ENCODE measurements at places on chromosomes 11 and 22.

GRCh38 chr11:45105233-45105983 lies 41.0 kb upstream of the PRDM11 start:
- peak; percentile 39 for DNase-seq

DNA sequence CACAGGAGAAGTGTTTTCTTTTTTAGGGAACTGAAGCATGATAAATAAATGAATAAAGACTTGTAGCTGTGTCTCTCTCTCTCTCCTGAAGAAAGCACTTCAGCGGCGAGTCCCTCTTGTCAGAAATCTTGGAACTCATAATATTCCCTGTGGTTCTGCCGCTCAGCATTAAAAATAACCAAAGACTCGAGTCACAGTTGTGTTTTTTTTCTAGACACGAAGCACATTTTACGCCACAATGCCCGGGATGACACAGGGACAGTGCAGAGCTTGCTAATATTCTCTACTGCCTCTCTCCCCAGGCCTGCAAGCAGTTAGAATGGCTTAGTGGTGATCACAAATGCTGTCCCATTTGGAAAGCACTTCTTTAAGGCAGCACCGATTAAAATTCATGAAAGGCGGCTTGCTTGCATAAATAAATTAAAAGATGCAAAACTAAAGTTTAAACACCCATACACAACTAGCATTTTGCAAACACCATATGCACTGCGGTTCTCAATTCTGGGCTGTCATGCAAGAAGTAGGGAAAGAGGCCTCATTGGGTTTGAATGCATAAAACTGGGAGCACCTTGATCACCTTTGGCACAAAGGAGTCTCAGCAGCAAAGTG lies 597.4 kb downstream of the SOX6 start:
- no peak for DNase-seq

- DNase-seq = no peak
These were observed 74.2 kb downstream of the MYO7A start for GRCh38 chr11:77201991-77202841.

DNA sequence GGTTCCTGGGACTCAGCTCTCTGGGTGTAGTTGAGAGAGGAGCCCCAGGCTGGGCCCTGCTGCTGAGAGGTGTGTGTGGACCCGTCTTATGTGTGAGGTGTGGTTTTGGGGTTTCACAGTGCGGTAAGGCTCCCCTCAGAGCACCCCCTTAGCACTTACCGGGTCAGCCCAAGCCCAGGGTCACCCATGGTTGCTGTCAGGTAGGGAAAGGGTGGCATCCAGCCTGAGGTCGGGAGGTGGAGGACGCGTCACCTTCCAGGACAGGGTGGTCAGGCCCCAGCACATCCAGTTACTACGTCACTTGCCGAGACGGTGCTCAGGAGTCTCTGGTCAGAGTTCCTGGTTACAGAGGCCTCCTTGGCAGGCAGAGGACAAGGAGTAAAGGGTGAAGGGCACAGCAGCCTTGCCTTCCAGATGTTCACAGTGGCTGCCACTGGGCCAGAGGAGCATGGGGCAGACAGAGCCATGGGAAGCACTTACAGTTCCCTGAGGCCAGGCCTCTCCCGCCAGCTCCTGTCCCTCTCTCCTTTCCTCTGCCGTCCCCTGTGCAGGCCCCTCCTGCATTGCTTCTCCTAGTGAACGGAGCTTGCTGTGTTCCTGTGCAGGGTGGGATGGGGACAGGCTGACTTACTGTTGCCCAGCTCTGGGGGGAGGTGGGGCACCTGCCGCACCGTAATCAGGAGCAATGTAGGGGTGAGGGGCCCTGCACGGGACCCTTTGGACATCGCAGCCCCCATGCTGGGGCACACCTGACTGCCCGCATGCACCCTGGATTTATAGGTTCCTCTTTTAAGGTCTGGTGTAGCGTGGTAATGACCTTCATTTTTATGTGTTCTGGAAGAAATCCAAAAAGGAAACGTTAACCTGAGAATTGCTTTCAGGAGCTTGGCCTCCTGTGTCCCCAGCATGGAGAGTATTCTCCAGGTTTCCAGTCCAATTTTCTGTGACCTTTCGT lies 285.9 kb downstream of the TBC1D22A start:
- no peak for DNase-seq

- DNase-seq = no peak
These were observed 71.0 kb downstream of the DKK3 start for GRCh38 chr11:11937433-11937832.

- no peak for DNase-seq
These were observed 1.4 kb downstream of the TSPAN4 start for GRCh38 chr11:843818-844692.

GRCh38 chr22:23110190-23110921 lies 31.4 kb downstream of the RSPH14 start:
- no peak for DNase-seq

DNA sequence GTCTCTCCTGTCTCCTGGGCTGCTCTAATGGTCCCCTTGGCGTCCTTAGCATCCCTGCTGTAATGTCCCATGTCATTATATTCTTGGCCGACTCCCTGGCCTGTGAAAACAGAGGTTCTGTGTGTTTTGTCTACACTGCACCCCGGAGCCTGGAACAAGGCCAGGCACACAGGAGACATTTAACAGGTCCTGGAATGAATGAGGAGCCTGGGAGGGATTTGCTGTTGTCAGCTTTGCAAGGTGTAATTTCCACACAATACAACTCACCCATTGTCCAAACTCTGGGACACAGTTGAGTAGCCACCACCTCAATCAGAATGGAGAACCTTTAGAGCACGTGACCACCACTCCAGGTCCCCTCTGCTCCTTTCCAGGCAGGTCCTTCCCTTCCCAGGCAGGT lies 14.9 kb upstream of the PDGFB start:
- DNase-seq = no peak

- no peak for DNase-seq
These were observed 108.8 kb downstream of the BCR start for GRCh38 chr22:23289130-23289503.

DNA sequence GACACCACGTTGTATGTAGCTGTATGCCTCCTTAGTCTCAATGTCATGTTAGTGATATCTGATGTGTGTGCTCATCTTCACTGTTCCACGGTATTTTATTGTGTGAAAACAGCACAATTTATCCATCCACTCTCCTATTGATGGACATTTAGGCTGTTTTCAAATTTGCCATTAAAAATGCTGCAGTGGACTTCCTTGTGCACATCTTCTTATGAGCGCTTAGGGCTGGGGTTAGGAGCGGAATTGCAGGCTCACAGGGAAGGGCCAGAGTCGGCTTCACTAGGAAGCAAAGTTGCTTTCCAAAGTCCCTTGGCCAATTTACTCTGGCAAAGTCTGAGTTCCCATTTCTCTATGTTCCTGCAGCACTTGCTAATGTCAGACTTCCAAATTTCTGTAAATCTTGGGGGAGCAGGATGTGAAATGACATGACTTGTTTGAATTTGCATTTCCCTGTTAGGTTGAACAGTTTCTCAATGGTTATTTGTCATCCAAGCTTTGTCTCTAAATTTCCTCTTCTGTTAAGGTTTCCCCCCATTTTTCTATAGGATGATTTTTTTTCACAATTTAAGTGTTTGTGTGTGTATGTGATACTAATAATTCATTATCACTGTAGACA lies 75.4 kb downstream of the MYEOV start:
- no peak for DNase-seq

DNA sequence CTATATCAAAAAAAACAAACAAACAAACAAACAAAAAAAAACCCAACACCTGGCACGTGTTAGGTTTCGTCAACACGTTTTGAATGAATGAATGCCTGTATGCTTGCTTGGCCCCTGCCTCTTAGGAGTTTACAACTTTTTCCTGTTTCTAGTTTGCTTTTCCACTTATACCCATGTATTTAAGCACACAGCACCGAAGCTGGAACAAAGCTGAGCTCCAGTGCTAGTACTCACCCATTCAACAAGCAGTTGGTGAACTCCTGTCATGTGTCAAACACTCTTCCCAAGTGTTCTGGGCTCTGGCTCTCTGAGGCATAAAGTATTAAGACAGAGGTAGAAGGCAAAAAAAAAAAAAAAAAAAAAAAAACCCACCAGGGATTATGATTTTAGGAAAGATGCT lies 599.3 kb downstream of the BUD13 start:
- DNase-seq = no peak

DNA sequence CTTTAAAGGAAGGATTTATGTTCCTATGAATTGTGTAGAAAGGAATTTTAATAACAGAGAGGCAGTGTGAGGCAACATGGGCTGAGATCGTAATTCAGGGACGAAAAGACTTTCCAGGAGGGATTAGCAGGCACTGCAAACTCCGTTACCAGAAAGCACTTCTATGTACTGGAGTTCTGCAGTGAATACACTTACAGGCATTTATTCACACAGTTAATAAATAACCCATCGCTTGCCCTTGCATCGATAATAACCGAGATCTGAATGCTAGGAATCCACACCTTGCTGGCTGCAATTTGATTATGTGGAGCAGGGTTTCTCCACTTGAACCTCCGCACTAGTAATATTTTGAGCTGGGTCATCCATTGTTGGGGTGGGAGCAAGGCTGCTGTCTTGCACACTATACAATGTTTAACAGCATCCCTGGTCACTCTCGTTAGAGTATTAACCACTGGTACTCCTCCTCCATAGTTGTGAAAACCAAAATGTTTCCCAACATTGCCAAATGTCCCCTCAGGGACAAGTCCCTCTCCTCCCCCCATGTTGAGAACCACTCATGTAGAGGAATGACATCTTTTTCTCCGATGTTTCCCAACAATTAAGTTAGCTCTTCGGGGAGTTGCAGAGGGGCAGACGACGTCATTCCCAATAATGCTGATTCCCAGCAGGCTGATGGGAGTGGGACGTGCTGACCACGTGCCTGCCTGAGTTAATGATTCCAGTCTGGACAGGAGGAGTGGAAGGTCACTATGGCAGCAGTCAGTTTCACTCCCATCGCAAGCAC lies 99.5 kb downstream of the SNX19 start:
- no peak for DNase-seq

GRCh38 chr11:44754876-44755555 lies 28.3 kb downstream of the TSPAN18 start:
- no peak for DNase-seq

DNA sequence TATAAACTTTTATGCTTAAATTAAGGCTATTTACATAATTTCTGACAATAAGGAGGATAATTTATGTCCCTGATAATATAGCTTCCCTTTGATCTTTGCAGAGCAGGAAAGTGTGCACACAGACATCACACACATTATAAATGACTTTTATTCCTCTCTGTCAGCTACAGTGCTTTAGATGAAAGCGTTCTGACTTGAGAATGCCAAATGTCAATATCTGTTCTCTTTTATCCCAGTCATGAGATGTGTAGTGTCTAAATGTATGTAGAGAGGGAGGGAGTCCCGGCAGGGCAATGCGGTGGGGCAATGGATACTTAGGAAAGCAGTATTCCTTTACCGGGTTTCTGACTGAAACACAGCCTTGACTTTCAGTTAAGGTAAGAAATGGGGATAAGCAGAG lies 225.4 kb upstream of the CHORDC1 start:
- no peak for DNase-seq

- no peak for DNase-seq
These were observed 6.5 kb downstream of the LMO1 start for GRCh38 chr11:8257003-8257664.

- no peak for DNase-seq
These were observed 24.1 kb downstream of the USP35 start for GRCh38 chr11:78212586-78213371.

- no peak for DNase-seq
These were observed 297.1 kb downstream of the NELL1 start for GRCh38 chr11:20966489-20966888.

GRCh38 chr11:118746988-118747585 lies 43.9 kb downstream of the DDX6 start:
- no peak for DNase-seq

- DNase-seq = peak; percentile 37
These were observed 9.4 kb downstream of the IGSF9B start for GRCh38 chr11:133947321-133947756.

DNA sequence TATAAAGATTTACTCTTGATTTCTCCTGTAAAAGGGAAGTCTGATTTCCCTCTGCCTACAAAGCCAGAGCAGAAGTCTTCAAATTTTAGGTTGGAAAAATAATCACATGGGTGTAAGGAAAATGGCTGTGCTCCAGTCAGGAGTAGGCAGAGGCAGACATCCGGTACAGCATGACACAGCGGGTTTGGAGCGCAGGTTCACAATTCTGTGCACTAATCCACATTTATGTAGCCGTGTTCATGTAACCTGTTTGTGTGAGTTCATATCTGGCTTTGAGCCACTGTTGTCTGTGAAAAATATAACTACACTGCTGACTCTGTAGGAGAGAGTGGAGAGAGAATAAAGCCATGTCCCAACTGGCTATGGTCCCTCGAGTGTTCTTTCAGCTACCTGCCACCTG lies 248.0 kb downstream of the CASP12 start:
- DNase-seq = no peak

DNA sequence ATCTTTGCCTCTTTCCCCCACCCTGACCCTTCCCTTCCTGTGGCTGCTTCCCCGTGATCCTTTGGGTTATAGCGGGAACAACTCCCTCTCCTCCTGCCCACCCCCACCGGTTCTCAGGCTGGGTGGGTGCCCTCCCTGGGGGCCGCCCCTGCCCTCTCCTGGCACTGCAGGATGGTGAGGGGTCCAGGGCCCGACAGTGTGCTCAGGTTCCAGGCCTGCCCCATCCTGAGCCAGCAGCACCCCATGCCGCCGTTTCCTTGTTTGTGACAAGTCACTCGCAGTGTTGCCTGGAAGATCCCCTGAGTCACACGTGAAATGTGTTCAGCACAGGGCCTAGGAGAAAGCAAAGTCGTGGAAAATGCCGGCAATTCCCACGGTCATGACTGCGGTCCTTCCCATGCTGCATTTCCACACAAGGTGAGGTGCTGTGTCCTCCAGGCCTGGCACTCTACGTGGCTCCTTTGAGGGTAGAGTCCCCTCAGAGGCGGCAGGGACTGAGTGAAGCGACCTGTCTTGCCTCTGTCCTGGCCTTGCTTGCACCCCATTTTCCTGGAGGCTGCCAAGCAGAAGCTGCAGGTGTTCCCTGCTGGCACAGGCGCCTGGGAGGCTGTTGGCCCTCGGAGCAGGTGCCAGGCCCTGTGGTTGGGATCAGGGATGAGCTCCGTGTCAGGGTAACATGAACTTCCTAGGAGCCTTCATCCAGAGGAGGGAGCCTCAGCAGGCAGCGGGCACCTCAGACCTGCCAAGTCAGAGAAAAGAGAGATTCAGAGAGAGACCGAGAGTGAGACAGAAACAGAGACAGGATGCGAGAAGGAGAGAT lies 80.5 kb upstream of the LINC01488 start:
- DNase-seq = no peak

- DNase-seq = no peak
These were observed 7.6 kb downstream of the OR56A1 start for GRCh38 chr11:6022956-6023355.

- DNase-seq = no peak
These were observed 561.1 kb upstream of the CADM1 start for GRCh38 chr11:116065191-116065895.

- DNase-seq = peak; percentile 1
These were observed 34.2 kb upstream of the FSHB start for GRCh38 chr11:30196400-30197206.

- DNase-seq = no peak
These were observed 24.6 kb upstream of the CARD18 start for GRCh38 chr11:105164208-105164607.

DNA sequence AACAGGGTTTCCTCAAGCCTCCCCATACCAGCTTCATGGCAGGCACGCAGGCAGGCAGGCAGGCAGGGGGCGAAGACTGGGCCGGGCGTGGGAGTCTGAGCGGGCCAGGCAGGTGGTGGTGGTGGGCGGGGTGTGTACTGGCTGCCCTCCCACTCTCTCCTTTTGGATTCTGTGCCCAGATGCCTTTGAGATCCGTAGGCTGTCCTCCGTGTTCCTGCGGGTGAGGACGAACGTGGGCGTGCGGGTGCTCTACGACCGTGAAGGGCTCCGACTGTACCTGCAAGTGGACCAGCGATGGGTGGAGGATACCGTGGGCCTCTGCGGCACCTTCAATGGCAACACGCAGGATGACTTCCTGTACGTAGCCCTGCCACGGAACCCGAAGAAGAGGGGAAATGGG lies 23.0 kb downstream of the OTOG start:
- DNase-seq = no peak

Data from activated T-helper 1 cell treated with anti-CD3 and anti-CD28 coated beads, Interleukin-2, amount 50 U/mL, for 16 hours (primary cell).